ENCODE measurements at places on chromosomes 7 and 10.

- DNase-seq: no peak
Observed at GRCh38 chr7:50166997-50167965, 74.2 kb upstream of the ZPBP start.

DNA sequence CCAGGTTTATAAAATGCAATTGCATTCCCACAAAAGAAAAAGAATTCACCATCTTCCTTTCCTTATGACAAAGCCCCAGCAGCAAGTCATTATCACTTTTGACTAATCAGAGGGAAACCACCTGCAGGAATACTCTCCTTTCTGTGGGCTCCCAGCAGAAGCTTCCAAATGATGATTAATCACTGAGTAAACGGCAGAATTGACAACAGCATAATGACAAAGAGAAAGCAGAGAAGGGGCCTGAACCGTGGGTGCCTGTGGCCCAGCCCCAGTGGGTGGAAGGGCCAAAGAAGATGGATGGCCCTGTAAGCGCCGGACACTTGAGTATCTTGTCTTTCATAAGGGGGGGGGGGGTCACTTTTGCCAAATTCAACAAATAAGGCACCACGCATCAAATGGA is 152.4 kb upstream of the NRBF2 start:
- DNase-seq: no peak

- DNase-seq: no peak
Observed at GRCh38 chr7:27420702-27421101, 178.1 kb downstream of the EVX1 start.

- DNase-seq: no peak
Observed at GRCh38 chr10:106761906-106762305, 402.6 kb downstream of the SORCS1 start.

DNA sequence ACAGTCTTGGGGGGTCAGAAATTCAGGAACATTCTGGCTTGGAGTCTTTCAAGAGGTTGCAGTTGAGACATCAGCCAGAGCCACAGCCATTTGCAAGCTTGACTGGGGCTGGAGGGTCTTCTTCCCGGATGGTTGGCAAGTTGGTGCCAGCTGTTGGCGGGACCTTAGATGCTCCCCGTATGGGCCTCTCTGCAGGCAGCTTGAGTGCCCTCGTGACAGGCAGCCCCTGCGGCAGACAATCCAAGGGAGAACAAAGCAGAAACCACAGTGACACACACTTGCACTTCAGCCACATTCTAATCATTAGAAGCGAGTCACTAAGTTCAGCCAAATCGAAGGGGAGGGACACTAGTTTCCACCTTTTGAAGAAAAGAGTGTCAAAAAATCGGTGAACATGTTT is 59.4 kb upstream of the MXI1 start:
- no peak for DNase-seq

DNA sequence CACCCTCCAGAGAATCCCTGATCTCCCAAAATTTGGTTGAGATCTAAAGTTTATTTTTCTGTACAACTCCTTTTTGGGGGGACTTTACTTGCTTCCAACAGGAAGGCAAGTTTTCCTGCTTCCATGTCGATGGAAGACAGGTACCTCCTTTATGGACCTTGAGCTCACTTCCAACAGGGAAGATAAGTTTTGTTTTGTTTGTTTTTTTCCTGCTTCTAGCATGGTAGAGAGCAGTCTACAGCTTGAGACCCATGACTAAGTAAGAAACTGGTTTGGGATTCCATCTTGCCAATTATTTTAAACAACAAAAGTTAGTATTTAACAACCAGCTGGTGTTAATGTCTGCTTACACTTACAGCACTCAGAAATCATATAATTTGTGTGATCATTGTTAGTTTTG is 74.4 kb downstream of the ST8SIA6 start:
- no peak for DNase-seq

GRCh38 chr7:131166066-131166465 is 161.6 kb upstream of the MKLN1 start:
- DNase-seq: no peak

Measured in stimulated activated CD4-positive, alpha-beta T cell treated with anti-CD3 and anti-CD28 coated beads, Interleukin-1b, Interleukin-23, amount 100 ng/mL, for 4 hours (primary cell).